RWPE1 (cell line): ENCODE measurements at places on chromosomes 16 and 17.

DNA sequence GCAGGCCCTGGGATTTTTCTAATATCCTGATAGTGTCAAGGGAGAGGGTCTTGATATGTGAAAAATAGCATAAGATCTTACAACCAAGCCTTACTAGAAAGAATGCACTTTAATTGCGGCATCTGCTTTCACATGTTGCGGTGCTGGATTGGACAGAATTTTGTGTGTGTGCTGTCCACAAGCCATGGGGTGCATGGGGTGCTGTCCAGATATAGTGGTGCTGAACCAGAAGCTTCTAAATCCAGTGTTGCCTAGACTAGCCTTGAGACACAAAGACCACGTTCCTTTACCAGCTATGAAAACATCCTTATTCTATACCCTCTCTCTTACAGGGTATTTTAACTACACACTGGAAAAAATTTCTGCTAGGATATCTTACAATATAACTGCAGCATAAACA lies 244.0 kb downstream of the TMEM114 start:
- no peak for DNase-seq

GRCh38 chr17:39791111-39791992 lies 53.6 kb downstream of the GRB7 start:
- DNase-seq: no peak

DNA sequence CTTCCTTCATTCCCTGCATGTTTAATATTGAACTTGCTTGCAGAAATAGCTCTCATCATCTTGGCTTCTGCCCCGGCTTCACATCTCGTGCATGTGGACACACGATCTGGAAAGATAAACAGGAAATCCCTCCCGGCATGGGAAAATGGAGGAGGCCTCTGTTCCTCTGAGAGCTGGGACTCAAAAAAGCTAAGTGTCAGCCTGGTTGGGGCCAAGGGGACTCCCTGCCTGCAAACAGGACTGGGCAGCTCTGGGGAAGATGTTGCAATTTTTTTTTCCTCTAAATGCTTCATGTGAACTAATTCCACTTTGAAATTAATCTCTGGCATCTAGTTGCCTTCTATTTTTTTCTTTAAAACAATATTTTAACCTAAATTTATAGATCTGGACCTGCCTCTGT lies 24.8 kb downstream of the ITPRIPL2 start:
- peak; percentile 89 for DNase-seq

DNA sequence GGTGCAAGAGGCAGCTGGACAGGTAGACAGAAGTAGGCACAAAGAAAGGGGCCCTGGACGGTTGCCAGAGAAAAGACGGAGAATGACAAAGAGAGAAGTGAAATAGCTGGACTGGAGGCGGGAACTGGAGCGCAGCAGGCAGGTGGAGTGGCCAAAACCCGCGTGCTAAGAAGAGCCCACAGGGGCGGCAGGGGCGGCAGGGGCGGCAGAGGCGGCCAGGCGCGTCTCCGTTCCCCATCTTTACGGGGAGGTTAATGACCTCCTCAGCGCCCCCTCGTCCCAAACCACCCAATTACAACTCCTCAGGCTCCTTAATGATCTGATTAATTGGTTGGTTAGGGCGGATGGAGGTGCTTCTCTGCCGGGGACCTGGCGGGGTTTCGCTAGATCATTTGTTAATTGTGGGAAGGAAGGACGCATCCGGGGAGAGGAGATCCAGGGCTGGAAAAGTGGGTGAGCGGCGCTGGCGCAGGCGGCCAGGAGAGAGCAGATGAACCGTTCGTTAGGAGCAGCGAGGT lies 15.4 kb upstream of the HOXB9 start:
- DNase-seq: no peak

- DNase-seq: no peak
Observed at GRCh38 chr17:77363821-77364361, 223.1 kb downstream of the SEC14L1 start.

DNA sequence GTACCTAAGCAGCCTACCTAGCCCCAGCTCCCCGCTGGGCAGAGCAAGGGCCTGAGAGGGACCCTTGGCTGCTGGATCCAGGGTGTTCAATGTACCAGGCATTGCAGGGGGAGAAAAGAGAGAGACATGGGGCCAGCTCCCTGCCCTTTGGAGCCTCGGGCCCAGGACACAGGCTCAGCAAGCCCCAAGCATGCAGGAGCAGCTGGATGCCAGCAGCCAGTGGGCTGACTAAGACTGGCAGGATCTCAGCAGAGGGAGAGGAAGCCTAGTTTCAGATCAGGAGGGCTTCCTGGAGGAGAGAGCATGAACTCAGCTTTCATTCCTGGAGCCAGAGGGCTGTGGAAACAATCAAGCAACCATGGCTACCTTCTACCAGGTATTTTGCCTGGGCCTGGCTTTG lies 82.0 kb upstream of the NKD1 start:
- DNase-seq: no peak

DNA sequence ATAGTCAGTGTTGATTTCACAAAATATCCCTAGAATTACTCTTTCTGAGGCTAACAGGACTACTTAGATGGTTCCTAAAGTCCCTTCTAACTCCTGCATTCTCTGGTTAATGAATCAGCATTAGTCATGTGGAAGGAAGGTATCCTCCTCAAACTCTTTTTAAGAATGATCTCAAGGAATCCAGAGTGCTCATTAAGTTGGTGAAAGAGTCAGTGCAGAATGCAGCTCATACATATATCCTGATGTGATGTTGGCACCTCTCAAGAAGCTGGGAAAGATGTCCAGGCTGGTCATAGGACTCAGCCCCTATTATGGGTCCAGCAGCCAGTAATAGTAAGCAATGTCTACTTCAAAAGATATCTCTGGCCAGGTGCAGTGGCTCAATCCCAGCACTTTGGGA lies 65.5 kb downstream of the PIGL start:
- peak; percentile 72 for DNase-seq

DNA sequence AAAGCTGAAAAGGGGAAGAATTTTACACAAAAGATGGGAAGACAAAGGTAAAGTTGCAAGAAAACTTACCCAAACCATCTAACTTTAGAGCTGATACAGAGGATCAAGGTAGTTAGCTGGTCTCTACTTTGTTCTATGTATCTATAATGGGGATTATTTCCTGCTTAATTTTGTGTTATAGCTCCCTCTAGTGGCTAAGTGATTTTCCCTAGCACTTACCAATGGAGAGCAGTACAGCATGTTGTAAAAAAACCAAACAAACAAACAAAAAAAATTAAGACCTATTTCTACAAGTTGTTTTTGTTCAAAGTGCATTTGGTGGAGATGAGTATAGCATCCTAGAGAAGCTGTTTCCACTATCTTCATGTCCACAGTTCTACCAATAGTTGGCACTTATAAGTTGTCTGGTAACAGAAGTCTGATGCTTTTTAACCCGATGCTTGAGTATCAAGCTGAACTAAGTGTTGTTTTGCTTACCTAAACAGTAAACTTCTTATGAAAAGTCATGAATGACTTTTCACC lies 7.5 kb downstream of the SRSF1 start:
- DNase-seq: no peak

- peak; percentile 48 for DNase-seq
Observed at GRCh38 chr16:53881371-53881770, 177.4 kb downstream of the FTO start.

- no peak for DNase-seq
Observed at GRCh38 chr16:19882646-19883045, 2.0 kb downstream of the GPRC5B start.

GRCh38 chr16:68994324-68994723 lies 111.1 kb upstream of the HAS3 start:
- DNase-seq: no peak

DNA sequence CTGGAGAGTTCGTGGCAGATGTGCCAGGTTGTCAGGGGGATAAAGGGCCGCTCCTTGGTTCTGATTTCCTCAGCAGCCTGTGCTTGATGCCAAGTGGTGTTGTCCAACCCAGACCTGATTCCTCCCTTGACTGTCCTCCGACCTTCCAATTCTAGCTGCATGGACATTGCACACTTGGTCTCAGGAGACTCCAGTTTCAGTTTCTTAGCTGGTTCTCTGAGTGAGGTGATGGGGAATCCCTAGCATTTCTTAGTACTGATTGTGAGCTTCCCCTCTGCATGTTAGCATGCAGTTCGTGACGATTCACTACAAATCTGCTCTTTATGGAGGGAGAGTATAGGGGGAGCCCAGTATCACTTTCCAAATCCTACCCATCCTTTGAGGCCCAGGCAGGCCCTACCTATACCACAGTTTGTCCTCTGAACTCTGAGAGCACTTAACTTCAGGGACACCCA lies 12.4 kb upstream of the CCR7 start:
- no peak for DNase-seq

DNA sequence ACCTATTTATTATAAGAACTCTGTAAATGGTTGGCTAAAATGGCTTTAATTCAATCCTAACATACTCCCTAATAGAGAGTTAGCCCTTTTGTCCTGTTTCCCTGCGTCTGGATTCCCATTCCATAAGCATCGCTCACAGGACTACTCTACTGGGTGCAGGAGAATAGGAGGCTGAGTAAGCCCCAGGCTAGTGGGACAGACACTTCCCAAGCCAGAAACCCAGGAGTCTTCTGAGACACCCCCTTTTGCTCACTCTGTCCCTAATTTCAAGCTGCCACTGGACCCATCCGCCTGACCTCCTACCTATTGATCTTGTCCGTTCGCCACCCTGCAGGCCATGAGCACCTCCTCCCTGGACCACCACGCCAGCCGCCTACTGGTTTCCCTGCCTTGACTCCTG lies 16.7 kb upstream of the TOB1 start:
- DNase-seq: peak; percentile 68

DNA sequence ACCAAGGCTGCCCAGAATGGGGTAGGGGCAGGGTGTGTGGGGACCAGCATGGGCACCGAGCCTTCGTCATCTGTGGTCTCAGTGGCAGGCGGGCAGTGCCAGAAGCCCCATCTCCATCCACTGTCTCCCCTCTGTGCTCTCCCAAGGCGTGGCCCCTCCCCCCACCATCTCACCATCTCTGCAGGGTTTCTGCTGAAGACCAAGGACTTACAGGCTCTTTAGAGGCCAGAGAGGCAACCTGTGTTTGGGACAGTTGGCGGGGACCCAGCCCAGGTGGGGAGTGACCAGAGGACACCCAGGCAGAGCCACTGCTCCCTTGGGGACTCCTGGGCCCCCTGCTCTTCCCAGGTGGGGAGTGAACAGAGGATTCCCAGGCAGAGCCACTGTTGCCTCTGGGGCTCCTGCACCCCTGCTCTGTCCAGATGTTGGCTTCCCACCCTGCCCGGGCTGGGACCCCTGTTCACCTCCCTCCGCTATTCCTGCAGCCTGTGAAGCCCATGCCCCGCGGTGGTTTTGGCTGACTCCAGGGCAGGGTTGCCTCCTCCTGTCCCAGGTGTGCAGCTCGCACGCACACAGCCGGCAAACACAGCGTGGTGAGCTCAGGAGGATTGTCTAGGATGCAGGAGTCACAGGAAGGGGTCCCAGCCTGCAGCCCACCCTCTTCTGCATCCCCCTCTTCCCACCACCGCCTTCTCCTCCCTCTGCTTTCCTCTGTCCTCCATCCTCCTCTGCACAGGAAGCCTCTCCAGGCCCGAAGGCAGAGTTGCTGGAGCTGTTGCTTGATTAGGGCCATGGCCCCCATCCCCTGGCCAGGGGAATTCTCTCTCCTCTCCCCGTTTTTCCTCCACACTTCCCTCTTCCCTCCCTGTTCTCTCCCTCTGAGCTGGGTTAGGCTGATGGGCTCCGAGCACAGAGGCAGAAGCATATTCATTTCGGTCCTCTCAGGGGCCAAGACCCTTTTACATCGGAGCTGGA lies 45.0 kb downstream of the SLC7A5 start:
- DNase-seq: no peak

- no peak for DNase-seq
Observed at GRCh38 chr16:70735141-70735979, 49.5 kb upstream of the MTSS2 start.

DNA sequence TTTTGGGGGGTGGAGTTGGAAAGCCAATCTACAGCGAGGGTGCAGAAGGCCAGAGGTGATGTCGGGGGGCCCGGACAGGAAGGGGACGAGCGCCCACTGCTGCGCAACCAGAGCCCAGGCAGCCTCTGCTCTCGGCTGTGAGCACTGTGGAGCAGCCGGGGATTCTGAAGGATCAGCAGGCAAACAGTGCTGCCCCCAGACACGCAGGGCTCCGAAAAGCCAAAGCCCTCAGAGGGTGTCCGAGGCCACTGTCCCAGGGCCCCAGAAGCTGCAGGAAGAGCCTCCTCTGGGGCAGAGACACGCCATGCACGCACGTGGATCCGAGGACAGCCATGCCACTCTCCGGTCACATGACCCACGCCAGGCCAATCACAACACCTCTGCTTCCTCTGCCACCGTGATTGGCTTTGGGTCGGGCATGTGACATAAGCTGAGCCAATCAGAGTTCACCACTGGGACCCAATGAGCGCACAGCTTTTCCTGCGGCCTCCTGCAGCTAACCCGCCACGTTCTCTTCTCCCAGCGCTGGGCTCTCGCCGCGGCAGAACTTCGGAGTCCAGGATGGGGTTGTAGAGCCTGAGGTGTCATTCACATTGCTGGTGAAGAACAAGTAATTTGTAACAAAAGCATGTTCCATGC lies 40.7 kb downstream of the ACTG1 start:
- DNase-seq: peak; percentile 61

DNA sequence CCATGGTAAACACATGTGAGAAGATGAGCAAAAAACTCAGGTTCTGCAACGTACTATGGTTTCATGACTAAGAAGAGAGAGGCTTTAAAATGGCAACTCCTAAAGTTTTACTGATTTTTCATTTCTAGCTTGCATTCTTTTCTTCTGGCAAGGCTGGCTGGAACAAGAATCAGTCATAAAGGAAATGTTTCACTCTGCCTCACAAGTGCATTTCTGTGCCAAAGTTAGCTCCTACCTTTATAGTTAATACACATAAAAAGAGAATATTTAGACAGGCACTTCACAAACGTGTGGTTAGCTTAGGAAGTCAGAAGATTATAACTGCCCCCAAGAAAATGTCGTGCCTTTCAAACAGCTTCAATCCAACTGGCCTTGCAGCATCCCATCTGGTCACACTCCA lies 417.1 kb upstream of the CDH11 start:
- no peak for DNase-seq

GRCh38 chr17:4934173-4934979 lies 2.3 kb downstream of the GP1BA start:
- DNase-seq: no peak

DNA sequence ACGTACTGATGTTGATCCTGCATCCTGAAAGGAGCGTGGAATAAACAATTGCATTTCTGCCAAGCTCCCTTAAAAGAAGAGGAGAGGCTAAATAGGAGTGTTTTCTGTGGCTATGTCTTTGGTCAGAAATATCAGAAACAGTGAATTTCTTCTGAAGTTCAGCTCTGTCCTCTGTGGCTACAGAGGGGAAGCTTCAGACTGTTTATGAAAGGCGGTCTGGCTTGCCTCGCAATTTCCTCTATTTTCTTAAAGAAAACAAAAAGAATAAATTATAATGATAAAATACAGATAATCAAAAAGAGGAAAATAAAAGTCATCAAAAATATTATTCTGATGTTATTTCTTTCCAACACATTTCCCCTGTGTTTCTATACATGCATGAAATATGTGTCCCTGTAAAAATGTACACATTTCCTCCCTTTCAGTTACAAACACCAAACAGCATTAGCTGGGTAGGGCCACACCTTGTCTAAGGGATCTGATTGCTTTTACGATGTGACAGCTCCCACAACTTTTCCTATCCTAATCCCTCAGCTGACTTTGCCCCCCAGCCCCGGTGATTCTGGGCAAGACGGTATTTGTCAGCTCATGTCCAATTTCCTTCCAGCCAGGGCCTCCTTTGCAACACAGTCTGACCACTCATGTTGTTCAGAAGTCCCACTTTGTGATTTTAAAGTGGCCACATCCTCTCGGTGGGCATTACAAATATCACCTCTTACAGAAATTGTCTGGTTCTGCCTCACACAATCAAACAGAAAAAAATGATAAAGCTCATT lies 439.0 kb downstream of the HS3ST3B1 start:
- DNase-seq: no peak
